Caki2 (cell line): ENCODE measurements at places on chromosomes 1 and 21. TPM values are rescaled to one million over a fixed set of nuclear protein-coding genes. Genes with fewer than 3 reads are reported as not detected.

DNA sequence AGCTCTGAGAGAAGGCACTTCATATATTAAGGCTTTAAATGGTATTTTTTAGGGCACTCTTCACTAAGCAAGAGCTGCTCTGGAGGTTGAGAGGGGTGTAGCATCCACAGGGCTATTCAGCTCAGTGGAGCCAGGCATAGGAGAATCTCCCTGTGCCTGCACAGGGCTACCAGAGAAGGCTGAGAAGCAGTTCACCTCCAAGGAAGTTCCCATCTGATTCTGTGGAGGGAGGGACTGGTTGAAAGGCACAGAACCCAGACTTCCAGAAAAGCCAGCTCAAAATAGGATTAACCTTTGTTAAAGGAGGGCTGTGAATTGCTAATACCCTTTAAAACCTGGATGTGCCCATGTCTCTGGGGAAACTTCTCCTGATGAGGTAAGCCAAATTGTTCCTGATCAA lies 304.5 kb downstream of the TTLL7 start:
- DNase-seq: no peak

Gene TAF5L
- 7.5 and 10.1 TPM in 2 replicates for total RNA-seq

Gene CRYAA
- total RNA-seq: not detected in 2 replicates

Gene BGLAP
- total RNA-seq: not detected in 2 replicates

DNA sequence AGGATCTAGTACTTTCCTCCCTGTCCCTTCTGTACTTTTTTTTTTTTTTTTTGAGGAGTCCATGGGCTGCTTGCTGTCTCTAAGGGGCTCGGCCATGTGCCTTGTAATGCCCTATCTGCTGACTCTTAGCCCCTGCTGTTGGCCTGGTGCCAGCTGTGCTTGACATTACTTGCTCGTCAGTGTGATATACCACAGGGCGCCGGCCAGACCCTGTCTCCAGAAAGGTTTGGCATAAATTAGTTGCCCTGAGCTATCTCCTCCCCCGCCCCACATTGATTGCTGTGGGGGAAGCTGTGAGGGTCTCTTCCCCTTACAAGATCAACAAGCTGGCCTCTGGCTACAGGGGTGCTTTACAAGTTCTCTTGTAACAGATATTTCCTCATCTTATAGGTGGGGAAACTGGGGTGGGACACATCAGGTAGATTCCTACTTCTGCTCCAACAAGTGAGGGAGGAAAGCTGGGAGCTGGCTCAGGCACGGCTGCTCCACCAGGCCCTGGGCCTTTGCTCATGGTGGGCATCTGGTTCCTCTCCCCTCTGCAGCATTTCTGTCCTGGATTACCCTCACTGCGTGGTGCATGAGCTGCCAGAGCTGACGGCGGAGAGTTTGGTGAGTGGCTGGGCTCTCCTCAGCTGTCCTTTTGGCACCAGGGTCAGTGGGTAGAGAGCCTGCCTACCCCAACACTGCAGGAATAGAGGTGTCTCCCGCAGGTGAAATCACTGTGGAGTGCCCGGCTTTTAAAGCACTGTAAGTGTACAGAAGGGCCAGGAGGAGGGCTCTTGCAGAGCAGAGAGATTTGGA lies 15.6 kb downstream of the STRIP1 start:
- DNase-seq: no peak

DNA sequence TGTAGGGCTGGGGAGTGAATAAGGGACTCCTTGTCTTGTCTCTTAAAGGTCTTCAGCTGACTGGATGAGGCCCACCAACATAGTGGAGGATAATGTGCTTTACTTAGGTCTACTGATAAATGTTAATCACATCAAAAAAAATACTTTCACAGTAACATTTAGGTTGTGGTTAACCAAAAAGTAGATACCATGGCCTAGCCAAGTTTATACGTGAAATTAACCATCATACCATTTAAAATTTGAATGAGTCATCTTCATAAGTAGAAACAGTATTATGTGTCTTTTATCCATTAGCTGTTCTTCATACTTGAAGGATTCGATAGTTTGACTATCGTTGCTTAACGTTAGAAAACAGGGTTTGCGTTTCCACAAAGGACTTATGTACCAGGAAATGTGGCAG lies 80.9 kb downstream of the MTR start:
- DNase-seq: no peak

GRCh38 chr21:33212159-33212851 lies 17.4 kb upstream of the IFNAR2 start:
- DNase-seq: no peak

GRCh38 chr21:41651406-41651805 lies 115.4 kb downstream of the RIPK4 start:
- no peak for DNase-seq

- no peak for DNase-seq
Measured at GRCh38 chr1:165855010-165855838, 27.8 kb downstream of the UCK2 start.

Gene SERINC2
- total RNA-seq: 7.1 and 13.3 TPM in 2 replicates

Gene SLFNL1
- not detected in 2 replicates for total RNA-seq

Gene SYPL2
- total RNA-seq: not detected in 2 replicates

GRCh38 chr1:58739856-58740466 lies 40.1 kb upstream of the MYSM1 start:
- peak; percentile 43 for DNase-seq

Gene IKBKE
- total RNA-seq: 21.0 and 24.6 TPM in 2 replicates

DNA sequence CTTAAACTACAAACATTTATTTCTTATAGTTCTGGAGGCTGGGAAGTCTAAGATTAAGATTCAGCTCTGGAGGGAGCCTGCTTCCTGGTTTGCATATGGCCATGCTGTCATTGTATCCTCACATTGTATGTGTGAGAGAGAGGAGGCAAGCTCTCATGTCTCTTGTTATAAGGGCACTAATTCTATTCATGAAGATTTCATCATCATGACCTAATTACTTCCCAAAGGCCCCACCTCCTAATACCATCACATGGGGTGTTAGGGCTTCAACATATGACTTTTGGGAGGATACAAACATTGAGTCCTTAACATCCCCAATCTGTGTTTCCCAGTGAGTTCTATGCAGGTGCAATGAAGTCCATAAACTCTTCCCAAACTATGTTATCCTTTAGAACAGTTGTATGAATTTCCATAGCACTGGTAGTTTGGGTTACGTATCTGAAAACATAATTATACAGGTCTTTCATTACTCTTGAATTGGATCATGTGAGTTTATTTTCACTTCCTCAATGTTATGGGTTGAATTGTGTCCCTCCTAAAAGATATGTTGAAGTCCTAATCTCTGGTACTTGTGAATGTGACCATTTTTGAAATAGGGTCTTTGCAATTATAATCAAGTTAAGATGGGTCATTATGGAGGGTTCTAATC lies 124.2 kb downstream of the RUNX1 start:
- no peak for DNase-seq

- no peak for DNase-seq
Measured at GRCh38 chr1:97926017-97926708, 5.3 kb upstream of the DPYD start.

DNA sequence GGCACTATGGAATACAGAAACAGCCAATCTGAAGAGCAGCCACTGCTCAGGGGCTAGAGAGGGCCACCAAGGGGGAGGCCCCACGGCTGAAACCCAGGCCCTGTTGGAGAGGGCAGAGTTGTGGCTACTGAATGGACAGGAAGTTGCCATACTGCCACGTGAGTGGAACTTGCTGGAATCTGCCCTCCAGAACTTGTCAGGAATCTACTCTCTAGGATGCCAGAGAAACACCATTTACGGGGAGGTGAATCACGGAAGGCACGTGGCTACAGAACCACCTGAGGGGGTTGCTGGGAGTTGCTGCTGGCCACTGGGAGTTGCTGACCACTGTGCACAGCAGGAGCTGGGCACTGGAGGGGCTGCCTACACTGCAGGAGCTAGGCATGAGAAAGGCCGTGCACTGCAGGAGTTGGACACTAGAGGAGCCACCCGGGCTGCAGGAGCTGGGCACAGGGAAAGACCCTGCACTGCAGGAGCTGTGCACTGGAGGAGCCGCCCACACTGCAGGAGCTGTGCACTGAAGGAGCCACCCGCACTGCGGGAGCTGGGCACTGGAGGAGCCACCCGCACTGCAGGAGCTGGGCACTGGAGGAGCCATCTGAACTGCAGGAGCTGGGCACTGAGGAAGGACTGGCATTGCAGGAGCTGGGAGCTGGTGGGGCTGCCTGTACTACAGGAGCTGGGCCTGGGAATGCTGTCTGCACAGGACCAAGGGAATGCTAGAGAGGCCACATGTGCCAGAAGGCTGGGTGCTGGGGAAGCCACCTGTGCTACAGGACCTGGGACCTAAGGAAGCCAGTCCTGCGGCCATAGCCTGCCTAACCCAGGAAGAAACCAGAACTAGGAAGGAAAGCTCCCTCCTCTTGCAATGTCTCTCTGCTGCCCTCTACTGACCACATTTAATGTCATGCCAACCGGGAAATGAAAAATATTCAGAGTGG lies 343.4 kb downstream of the MATN1 start:
- DNase-seq: peak; percentile 72

Gene GOLT1A
- 8.5 TPM in 1 of 2 replicates, not detected in the other for total RNA-seq

GRCh38 chr1:203426870-203427269 lies 48.7 kb upstream of the PRELP start:
- DNase-seq: no peak

Gene TRAF3IP3
- total RNA-seq: not detected in 2 replicates
